ENCODE measurements at places on chromosomes 2 and 18.
A peak's percentile ranks its signal among the peaks of the same experiment; 100 is the strongest.

DNA sequence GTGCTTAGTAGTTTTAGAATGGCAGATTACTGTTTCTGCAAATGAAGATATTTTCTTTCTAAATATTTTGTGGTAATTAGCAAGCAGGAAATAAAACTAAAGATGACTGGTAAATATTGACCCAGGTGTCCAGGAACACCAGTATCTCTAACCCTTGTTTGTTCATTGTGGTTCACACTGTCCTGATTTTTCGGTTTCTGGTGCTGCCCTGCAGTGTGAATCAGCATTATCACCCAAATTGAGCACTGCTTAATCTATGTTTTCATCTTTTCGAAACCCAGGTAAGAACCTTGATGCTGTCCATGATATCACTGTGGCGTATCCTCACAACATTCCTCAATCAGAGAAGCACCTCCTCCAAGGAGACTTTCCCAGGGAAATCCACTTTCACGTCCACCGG lies 167.4 kb downstream of the CAPN13 start:
- H3K27ac ChIP-seq = no peak overlapping the region
- no peak overlapping the region for H3K4me3 ChIP-seq
- DNase-seq = no peak
- no peaks in the 10 kb centered on the region for H3K27me3 ChIP-seq
- peaks cover 9% of the 10 kb centered on the region for H3K36me3 ChIP-seq
- H3K4me1 ChIP-seq = no peaks in the 10 kb centered on the region

GRCh38 chr2:97754690-97755346 lies 41.4 kb downstream of the ZAP70 start:
- no peaks in the 10 kb centered on the region for H3K27me3 ChIP-seq
- H3K4me3 ChIP-seq = no peak overlapping the region
- H3K27ac ChIP-seq = no peak overlapping the region
- H3K36me3 ChIP-seq = peaks cover 66% of the 10 kb centered on the region
- DNase-seq = no peak

- H3K4me3 ChIP-seq = no peak overlapping the region
- no peaks in the 10 kb centered on the region for H3K4me1 ChIP-seq
- H3K27me3 ChIP-seq = no peaks in the 10 kb centered on the region
- no peaks in the 10 kb centered on the region for H3K36me3 ChIP-seq
- no peak overlapping the region for H3K27ac ChIP-seq
Observed at GRCh38 chr2:140910683-140911082, 1220.1 kb downstream of the LRP1B start.

GRCh38 chr2:69073928-69074570 lies 61.1 kb downstream of the ANTXR1 start:
- H3K36me3 ChIP-seq = peaks cover 19% of the 10 kb centered on the region
- no peaks in the 10 kb centered on the region for H3K4me1 ChIP-seq
- DNase-seq = no peak
- H3K27me3 ChIP-seq = no peaks in the 10 kb centered on the region

GRCh38 chr2:231709636-231709980 lies 1.3 kb downstream of the PTMA start:
- DNase-seq = peak; percentile 84
- H3K27me3 ChIP-seq = no peaks in the 10 kb centered on the region
- H3K27ac ChIP-seq = peak overlapping the region; percentile 98
- H3K4me3 ChIP-seq = peak overlapping the region; percentile 98
- peaks cover 18% of the 10 kb centered on the region for H3K36me3 ChIP-seq
- H3K4me1 ChIP-seq = peaks cover 52% of the 10 kb centered on the region

GRCh38 chr18:7878265-7879211 lies 311.4 kb downstream of the PTPRM start:
- no peak overlapping the region for H3K4me3 ChIP-seq
- no peaks in the 10 kb centered on the region for H3K27me3 ChIP-seq
- no peak for DNase-seq
- H3K36me3 ChIP-seq = no peaks in the 10 kb centered on the region
- no peaks in the 10 kb centered on the region for H3K4me1 ChIP-seq

DNA sequence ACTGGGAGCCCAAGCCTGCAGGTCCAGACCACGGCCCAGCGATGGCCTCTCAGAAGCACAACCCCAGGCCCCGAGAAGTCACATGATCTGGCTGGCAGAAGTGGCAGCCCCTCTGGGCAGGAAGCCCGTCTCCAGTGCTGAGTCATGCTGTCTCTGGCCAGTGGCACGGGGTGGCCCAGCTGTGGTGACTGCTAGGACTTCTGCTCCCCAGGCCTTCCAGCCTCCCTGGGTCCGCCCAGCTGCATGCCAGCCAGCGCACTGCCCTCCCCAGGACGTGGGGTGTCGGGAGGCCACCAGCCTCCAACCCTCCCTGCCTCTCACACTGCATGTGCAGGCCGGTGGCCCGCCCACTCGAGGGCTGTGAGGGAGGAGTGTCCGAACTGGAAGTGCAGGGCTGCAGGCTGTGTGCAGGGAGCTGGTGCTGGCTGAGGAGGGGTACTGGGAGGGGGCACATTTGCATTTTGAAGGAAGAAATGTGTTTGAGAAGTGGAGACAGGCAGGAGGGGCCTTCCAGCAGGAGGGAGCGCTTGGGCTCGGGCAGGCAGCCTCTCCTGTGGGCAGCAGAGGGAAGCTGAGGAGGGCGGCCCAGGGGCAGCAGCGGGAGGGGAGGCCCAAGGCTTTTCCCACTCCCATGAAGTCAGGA lies 17.0 kb upstream of the HPCAL1 start:
- H3K4me3 ChIP-seq = no peak overlapping the region
- peak overlapping the region; percentile 17 for H3K27ac ChIP-seq
- H3K27me3 ChIP-seq = no peaks in the 10 kb centered on the region
- no peak for DNase-seq
- H3K36me3 ChIP-seq = no peaks in the 10 kb centered on the region

DNA sequence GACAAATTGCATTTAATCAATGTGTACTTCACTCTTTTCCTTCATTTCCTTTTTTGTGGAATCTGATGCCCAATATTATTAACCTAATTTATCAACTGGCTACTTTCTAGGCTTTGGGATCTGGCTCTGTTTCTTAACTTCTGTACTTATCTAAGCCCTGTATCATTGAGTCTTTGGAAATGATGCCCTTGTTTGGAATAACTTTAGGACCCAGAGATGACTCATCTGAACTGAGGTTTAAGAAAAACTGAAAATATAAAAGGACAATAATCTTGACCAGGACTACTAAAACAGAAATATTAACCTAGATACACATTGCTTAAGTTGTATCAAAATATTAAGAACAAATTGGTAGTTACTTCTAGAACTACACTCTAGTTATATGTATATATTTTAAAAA lies 600.8 kb downstream of the CPS1 start:
- no peaks in the 10 kb centered on the region for H3K4me1 ChIP-seq
- H3K36me3 ChIP-seq = no peaks in the 10 kb centered on the region
- no peaks in the 10 kb centered on the region for H3K27me3 ChIP-seq
- H3K4me3 ChIP-seq = no peak overlapping the region
- H3K27ac ChIP-seq = no peak overlapping the region

Measured in suprapubic skin (tissue), 4 donors.